Stimulated activated CD4-positive, alpha-beta T cell treated with anti-CD3 and anti-CD28 coated beads, Interleukin-15, amount 100 ng/mL, for 1 hour (primary cell): ENCODE measurements at places on chromosomes 16 and 17.

DNA sequence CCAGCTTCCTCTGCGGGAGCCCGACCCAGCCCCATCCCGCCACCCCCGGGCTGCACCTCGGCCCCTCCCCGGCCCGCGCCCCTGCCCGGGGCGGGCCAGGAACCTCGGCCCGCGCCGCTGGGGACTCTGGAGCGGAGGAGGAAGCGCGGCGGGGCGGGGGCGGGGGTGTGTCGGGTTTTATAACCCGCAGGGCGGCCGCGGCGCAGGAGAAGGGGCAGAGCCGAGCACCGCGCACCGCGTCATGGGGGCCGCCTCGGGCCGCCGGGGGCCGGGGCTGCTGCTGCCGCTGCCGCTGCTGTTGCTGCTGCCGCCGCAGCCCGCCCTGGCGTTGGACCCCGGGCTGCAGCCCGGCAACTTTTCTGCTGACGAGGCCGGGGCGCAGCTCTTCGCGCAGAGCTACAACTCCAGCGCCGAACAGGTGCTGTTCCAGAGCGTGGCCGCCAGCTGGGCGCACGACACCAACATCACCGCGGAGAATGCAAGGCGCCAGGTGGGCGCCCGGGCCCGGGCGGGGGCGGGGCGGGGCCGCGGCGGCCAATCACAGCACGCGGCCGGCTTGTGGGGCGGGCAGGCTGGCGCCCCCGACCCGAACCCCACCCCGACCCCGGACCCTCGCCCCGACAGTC is at the start of gene ACE:
TSS of gene ACE (plus strand) at position 208 of the 626 bp plus-strand sequence. CDS start at position 242, 34 bp downstream.
- no peak for DNase-seq

GRCh38 chr17:75848523-75849278 is 4.5 kb upstream of the UNC13D start:
- peak; percentile 73 for DNase-seq

DNA sequence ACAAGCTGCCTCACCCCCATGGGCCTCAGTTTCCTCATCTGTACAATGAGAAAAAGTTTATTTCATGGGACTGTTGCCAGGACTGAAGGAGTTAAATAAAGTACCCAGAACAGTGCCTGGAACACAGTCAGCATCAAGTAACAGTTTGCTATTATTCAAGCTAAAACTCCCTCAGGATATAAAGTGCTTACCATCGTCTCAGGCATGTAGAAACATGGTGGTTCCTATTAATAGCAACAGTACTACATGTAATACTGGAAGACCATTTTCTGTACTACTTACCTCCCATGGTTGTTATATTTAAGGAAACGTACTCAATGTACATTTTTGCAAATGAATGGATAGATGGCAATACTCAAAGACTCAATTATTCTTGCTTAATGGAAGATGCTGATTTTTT is 93.4 kb downstream of the NCOR1 start:
- DNase-seq, result no peak

DNA sequence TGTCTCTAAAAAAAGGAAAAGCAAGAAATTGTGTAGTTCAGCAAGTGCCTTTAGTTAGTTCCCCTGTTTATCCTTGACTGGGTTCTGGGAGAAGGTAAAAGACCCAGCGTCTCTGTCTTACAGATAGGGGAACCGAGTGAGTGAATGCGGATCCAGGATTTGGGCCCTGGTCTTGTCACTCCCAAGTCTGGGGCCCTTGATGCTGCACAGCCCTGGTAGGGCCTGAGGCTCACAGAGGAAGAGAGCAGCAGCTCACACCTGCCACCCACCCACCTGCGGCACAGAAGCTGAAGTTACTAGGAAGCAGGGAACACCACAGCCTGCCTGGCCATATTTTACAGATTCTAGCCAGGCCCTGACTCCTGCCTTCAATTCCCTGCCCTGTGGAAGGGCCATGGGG is 22.2 kb downstream of the LASP1 start:
- DNase-seq, result no peak

DNA sequence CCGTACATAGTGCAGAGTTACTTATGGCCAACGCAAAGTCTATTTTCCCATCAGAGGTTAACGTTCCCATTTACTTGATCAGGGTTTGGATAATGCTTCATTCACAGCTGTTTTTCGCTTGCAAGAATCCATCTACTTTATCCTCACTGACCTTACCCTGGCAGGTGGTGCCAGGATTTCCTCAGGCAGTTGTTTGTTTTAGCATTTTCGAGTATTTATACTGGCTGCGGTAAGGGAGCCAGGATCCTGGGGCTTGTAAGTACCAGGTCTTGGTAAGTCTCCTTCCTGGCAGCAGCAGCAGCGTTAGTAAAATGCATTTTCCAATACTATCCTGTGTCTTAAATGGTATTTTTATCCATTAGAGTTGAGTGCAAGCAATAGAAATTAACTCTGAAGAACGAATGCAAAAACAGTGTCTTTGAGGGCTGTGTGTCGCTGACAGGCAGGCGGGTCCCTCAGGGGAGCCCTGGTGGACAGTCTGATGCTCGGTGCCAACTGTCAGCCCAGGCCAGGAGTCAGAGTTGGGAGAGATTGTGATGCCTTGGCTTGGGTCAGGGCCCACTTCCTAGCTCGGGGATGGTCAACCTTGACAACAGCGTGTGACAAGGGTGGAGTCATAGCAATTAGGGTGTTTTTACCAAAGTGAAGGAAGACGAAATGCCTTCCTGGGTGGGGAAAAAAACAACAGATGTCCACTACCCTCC is 92.4 kb upstream of the HSBP1 start:
- no peak for DNase-seq

- DNase-seq, result no peak
Observed at GRCh38 chr16:64276646-64277045, 845.2 kb downstream of the CDH11 start.

DNA sequence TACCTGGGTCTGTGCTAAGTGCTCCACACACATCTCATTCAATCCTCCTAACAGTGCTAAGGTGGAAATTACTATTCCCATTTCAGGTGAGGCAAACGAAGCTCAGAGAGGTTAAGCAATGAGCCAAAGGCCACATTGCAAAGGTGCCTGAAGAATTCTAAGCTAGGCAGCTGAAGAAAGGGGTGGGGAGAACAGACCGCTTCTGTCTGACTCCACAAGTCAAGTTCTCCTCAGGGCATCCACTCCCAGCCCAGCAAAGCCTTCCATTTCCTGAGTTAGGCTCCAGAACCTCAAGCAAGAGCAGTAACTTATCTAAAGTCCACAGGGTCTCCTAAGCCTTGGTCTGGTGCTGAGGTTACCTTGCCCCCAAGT is 27.0 kb upstream of the MRPS23 start:
- DNase-seq, result no peak

GRCh38 chr17:66038125-66038524 is 153.8 kb downstream of the CEP112 start:
- no peak for DNase-seq

DNA sequence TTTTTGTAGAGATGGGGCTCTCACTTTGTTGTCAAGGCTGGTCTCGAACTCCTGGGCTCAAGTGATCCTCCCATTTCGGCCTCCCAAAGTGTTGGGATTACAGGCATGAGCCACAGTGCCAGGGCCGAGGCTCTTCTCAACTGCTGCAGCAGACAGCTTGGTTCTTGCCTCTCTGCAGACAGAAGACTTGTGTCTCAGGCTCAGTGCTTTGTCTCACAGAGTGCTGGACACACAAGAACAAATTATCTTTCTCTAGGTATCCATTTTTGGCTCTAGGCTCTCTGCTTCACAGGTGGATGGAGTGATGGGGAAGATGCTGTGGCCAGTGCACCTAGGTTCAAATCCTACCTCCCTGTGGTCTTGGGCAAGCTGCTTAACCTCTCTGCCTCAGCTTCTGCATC is 80.8 kb upstream of the RNU2-1 start:
- no peak for DNase-seq

GRCh38 chr17:79019632-79020584 is 4.1 kb upstream of the C1QTNF1 start:
- no peak for DNase-seq

DNA sequence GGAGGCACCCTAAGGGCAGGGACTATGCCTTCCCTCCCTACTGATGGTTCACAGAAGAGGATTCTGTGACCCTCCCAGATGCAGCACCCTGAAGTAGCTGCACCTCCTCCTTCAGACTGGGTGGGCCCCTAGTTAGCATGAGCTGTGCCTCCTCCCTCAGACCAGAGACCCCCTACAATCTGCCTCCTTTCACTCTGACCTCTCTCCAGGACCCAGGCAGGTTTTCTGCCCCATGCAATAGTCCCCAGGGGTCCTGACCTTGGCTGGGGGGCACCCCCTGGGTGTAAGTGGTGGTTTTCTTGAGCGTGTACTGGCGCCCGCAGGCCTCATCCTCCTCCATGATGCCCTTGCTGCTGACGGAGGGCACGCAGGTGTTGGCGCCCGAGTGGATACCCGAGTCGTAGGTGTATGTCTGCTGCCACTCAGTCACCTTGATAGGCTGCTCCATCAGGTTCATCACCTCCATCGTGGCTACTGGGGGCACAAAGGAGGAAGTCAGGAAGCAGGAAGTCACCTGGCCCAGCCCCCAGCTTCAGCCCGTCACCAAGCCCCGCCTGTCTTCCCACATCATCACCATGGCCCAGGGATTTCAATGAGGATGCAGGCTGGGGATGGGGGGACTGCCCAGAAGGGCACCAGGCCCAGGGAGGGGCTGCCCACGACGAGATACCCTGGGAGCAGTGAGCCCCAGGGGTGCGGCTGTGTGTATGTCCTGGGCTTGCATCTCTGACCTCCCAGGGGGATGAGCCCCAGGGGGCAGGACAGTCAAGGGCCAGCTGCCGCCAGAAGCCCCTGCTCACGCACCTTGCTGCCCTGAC is 14.9 kb downstream of the JUP start:
- no peak for DNase-seq

DNA sequence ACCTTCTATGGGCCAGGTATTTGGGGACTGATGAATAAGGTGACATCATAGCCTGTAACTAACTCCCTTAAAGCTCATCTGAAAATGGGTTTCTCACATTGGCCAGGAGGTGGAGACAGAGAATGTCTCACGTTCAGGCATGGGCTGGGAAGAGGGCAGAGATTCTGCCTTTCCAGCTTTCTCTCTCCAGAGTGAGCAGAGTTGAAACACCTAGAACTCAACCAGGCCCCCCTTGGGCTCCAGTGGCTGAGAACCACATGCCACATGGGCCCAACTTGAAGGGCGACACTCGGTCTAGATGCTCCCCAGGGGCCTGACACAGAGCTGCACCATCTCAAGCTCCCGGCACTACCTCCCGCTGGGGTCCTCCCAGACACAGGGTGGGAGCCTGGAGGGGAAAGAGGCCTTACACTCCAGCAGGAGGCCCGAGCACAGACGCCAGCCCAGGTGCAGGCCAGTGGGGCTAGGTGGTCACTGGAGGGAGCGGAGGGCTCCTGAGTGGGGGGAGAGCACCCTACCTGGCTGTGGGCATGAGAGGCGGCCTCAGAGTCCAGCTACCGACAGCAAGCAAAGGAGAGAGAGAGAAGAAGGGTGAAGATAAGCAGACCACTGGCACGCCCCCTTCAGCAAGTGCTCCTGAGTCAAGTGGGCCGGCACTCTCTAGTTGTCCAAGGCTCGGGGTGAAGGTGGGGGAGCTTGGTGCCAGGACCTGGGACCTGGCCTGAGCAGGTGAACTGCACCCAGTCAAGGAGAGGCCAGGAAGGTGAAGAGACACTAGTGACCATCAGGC is 55.9 kb downstream of the MYO18A start:
- DNase-seq, result no peak

GRCh38 chr17:1029196-1029921 is 32.4 kb downstream of the TIMM22 start:
- no peak for DNase-seq

- DNase-seq, result no peak
Observed at GRCh38 chr17:8223356-8224126, 13.2 kb upstream of the AURKB start.

- DNase-seq, result no peak
Observed at GRCh38 chr17:82383411-82383810, 11.8 kb downstream of the UTS2R start.

GRCh38 chr17:57783338-57783742 is 38.2 kb upstream of the CCDC182 start:
- peak; percentile 69 for DNase-seq

- DNase-seq, result no peak
Observed at GRCh38 chr17:3847165-3847670, 1.2 kb upstream of the NCBP3 start.

GRCh38 chr17:973053-973452 is 6.5 kb downstream of the NXN start:
- no peak for DNase-seq

- DNase-seq, result peak; percentile 68
Observed at GRCh38 chr16:785563-786535, 2.3 kb downstream of the RPUSD1 start.

GRCh38 chr16:47392081-47392480 is 68.8 kb downstream of the ITFG1 start:
- DNase-seq, result no peak

- DNase-seq, result no peak
Observed at GRCh38 chr16:71383054-71383773, 24.7 kb downstream of the CALB2 start.

DNA sequence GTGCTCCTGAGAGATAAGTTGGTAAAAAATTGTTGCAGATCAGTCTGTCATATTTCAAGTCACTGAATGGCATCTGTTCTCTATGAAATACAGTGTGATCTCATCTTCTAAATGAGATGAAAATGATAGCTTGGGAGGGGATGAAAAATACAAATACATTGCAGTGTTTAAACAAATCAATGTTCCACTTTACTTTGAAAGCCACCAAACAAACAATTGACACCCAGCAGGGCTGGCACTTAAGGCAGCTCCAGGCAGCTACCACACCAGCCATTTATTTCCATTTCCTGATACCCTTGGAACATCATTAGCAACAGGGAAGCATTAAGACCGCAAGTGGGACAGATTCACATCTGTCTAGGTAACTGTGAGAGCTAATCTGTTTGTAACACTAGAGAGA is 827.6 kb upstream of the KIF2B start:
- DNase-seq, result no peak

GRCh38 chr17:55436224-55437158 is 14.9 kb upstream of the MMD start:
- DNase-seq, result no peak

GRCh38 chr16:71572497-71573116 is 4.3 kb downstream of the TAT start:
- DNase-seq, result no peak

DNA sequence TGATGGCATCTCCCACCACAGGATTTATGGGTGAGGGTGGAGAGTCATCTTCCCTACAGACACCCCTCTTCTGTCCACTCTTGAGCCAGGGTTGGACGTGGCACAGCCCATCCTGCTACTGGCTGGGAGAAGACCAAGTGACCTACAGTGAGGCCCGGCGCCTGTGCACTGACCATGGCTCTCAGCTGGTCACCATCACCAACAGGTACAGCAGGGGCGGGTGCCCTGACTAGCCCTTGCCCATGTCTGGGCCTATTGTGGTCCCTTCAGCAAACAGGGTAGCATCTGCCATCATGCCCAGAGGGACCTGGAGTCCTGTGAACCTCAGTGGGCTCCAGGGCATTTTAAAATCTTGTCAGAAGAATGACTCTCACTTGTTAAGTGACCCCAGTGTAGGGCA is 48.2 kb downstream of the MRC2 start:
- DNase-seq, result no peak

DNA sequence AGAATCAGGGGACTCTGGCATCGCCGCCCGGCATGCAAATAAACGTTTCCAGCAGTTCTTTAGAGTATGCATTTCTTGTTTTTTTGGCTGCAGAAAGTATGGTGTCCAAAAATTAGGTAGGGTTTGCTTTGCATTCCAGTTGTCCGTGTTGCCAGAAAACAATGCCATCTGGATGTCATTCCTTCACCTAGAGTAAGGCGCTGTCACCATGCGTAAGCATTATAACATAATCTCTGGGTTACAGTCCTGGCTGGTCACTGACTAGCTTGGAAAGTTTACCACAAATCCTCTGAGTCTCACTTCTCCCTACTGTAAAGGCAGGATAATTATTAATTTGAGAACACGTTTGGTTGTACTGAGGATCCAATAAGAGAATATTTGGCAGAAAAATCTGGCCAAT is 457.7 kb downstream of the XYLT1 start:
- DNase-seq, result no peak

- DNase-seq, result no peak
Observed at GRCh38 chr17:14359163-14360020, 58.5 kb downstream of the HS3ST3B1 start.
